Stimulated activated CD8-positive, alpha-beta memory T cell treated with anti-CD3 and anti-CD28 coated beads, Interleukin-15, amount 100 ng/mL, for 48 hours (primary cell): ENCODE measurements at places on chromosomes 7 and 10.

GRCh38 chr10:21506351-21506750 is 19.1 kb downstream of the SKIDA1 start:
- no peak for DNase-seq

DNA sequence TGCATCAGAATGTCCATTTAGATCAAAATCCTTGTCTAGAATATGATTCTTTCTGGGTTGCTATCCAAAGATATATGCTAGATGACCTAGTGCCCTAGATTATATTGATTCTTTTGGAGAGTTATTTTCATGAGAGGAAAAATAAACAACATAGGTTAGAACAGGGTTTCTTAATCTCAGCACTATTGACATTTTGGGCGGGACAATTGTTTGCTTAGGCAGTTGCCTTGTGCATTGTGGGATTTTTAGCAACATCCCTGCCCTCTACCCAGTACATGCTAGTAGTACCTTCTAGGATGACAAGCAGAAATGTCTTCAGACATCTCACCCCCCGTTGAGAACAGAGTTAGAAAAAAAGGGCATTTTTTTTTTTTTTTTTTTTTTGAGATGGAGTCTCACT is 25.1 kb upstream of the LAMB1 start:
- DNase-seq: no peak

GRCh38 chr7:74038194-74038961 is 10.4 kb downstream of the ELN start:
- DNase-seq: no peak

DNA sequence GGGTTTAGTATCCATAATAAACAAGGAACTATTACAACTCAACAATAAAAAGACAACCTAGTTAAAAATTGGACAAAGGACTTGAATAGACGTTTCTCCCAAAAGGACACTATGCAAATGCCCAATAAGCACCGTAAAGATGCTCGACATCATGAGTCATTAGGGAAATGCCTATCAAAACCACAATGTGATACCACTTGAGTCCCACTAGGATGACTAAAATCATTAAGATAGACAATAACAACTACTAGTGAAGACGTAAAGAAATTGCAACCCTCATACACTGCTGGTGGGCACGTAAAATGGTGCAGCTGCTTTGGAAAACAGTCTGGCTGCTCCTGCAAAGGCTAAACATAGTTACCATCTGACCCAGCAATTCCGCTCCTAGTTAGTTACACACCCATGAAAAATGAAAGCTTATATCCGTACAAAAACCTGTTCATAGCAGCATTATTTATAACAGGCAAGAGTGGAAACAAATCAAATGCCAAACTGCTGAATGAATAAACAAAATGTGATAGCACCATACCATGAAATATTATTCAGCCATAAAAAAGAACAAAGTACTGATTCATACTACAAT is 17.3 kb downstream of the CCDC3 start:
- DNase-seq: no peak

DNA sequence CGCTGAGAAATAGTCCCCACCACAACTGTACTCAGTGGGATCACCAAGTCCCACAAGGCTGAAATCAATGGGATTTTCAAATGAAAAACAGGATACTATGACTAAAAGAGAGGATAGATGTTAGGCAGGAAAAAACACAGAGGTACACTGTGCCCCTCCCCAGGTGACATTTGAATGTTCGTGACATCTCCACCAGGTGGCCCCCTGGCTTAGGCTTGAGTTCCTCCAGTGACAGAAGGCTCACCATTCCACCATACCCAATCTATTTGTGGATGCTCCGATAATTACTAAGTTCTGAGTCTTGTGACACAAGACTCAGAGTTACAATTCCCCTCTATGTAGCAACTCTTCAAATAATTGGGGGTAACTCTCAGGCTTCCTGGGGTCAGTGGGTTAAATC is 77.5 kb upstream of the KCNMA1 start:
- DNase-seq: no peak

DNA sequence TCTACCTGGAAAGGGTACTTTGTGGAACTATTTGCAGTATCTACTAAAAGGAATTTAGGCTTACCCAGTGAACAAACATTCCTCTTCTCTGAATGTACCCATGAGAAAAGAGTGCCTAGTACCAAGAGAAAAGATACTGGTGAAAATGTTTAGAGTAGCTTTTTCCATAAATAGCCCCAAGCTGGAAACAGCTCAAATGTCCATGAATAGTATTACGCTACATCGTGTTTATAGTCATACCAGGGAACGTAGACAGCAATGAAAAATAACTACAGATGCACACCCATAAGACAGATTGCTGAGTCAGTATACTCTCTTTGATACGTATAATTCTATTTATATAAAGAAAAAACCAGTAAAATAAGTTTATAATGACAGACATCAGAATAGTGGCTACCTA is 285.9 kb downstream of the KLF6 start:
- DNase-seq: no peak

GRCh38 chr7:37901236-37901827 is 15.3 kb downstream of the SFRP4 start:
- DNase-seq: no peak

DNA sequence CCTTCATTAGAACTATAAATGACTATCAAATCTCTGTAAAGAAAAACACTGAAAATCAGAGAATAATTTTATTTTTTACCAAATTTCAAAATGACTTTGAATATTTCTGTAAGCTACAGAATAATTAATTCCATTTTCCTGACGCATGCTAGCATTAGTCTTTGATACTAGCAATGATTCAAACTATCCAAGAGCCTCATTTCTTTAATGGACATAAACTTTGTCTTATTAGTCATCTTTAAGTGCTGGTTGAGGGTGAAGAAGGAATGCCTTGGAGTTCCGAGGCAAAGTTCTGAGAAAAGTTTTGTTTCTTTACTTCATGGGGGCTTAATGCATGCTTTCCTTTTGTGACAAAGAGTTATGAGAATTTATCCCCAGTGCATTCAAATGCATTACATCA is 137.3 kb downstream of the AGMO start:
- DNase-seq: no peak

- no peak for DNase-seq
Observed at GRCh38 chr10:15122477-15123030, 25.4 kb downstream of the RPP38 start.

- no peak for DNase-seq
Observed at GRCh38 chr7:94252971-94253370, 141.7 kb upstream of the COL1A2 start.

GRCh38 chr10:122490786-122491680 is 29.7 kb downstream of the HTRA1 start:
- peak; percentile 22 for DNase-seq
